ENCODE measurements at places on chromosomes 12 and 14.

GRCh38 chr12:92608151-92609091 lies 94.4 kb upstream of the PLEKHG7 start:
- DNase-seq, result no peak

- DNase-seq, result no peak
Observed at GRCh38 chr12:100145643-100146042, 3.0 kb upstream of the BLTP3B start.

GRCh38 chr14:106347890-106348755 lies 821.7 kb downstream of the TMEM121 start:
- DNase-seq, result no peak

- DNase-seq, result no peak
Observed at GRCh38 chr12:11893998-11894397, 176.7 kb upstream of the BCL2L14 start.

GRCh38 chr14:65962952-65963351 lies 523.2 kb upstream of the CCDC196 start:
- no peak for DNase-seq

GRCh38 chr14:99808515-99808914 lies 15.3 kb downstream of the EML1 start:
- no peak for DNase-seq

- DNase-seq, result no peak
Observed at GRCh38 chr12:75812271-75813018, 219.1 kb downstream of the PHLDA1 start.

GRCh38 chr14:100102156-100102785 lies 37.0 kb downstream of the EVL start:
- no peak for DNase-seq

- DNase-seq, result no peak
Observed at GRCh38 chr12:74286254-74286653, 251.4 kb upstream of the ATXN7L3B start.

GRCh38 chr14:76770521-76771436 lies 9.5 kb downstream of the VASH1 start:
- DNase-seq, result no peak

- DNase-seq, result no peak
Observed at GRCh38 chr12:116515684-116516083, 43.5 kb upstream of the MAP1LC3B2 start.

- DNase-seq, result no peak
Observed at GRCh38 chr14:20469890-20470602, 840 bp downstream of the PNP start.

- no peak for DNase-seq
Observed at GRCh38 chr14:74426202-74426582, at the start of gene SYNDIG1L. SYNDIG1L (minus strand) TSS chr14:74426210; CDS start chr14:74409744, 16,466 bp downstream.

GRCh38 chr12:11959117-11959823 lies 111.5 kb upstream of the BCL2L14 start:
- DNase-seq, result no peak

DNA sequence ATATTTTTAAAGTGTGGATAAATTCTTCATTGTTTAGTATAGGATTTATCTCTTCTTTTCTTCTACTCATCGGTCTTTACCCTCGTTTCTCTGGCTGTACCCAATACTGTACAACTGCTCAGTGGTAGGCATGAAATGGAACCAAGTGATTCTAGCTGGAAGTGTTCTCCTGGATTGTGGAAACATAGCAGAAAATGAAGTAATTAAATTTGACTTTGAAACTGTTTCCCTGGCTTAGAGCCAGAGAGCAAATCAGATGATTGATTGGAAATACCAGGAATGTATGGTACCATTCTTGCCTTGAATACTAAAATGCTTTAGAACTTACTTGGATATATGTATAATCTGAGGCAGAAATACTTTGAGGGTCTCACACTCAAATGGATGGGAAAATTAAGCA lies 292.3 kb downstream of the ERC1 start:
- DNase-seq, result no peak

- no peak for DNase-seq
Observed at GRCh38 chr12:2967651-2968050, 8.5 kb downstream of the TEAD4 start.

GRCh38 chr14:35197015-35197414 lies 74.7 kb downstream of the PRORP start:
- no peak for DNase-seq

GRCh38 chr14:73500360-73500759 lies 9.6 kb downstream of the RIOX1 start:
- no peak for DNase-seq

DNA sequence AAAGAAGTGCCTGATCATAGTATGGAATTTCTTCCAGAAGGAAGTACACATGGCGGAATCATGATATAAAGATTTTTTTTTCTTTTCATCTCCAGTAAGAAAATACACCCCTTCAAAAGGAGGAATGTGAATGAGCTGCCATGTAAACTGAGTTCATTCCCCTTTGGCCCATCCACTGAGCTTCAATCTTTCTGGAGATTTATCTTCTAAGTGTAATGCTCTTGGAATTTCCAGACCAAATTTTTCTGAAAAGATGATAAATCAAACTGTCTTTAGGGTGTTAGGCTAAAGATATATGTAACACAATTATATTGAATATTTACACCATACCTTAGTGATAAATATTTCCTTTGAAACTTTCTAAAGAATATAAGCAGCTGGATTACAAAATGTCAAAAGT lies 5.2 kb downstream of the DCN start:
- DNase-seq, result no peak

- DNase-seq, result peak; percentile 5
Observed at GRCh38 chr12:99444859-99445316, 202.7 kb upstream of the GARIN6 start.

GRCh38 chr12:28601570-28602058 lies 411.4 kb downstream of the CCDC91 start:
- DNase-seq, result no peak

GRCh38 chr14:24713404-24713803 lies 79.4 kb upstream of the GZMB start:
- no peak for DNase-seq

GRCh38 chr12:63934936-63935335 lies 90.4 kb downstream of the SRGAP1 start:
- no peak for DNase-seq

DNA sequence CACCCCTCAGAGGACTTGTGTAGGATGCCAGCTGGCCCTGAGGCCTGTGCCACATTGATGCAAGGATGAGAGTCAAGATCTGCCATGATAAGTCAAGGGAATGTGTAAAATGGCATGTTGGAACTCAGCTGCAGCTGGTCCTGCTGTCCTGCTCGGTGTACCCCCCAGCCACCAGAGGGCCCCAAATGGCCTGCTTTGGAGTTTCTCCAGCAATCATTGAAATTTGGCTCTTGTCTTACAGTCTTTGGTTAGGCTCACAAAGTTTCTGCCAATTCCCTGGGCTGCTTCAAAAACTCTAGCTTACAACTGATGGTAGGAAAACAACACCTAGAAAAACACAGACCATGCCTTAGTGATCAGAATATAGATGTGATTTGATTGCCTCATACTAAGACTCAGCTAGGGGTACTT lies 76.8 kb downstream of the HSD17B6 start:
- no peak for DNase-seq

DNA sequence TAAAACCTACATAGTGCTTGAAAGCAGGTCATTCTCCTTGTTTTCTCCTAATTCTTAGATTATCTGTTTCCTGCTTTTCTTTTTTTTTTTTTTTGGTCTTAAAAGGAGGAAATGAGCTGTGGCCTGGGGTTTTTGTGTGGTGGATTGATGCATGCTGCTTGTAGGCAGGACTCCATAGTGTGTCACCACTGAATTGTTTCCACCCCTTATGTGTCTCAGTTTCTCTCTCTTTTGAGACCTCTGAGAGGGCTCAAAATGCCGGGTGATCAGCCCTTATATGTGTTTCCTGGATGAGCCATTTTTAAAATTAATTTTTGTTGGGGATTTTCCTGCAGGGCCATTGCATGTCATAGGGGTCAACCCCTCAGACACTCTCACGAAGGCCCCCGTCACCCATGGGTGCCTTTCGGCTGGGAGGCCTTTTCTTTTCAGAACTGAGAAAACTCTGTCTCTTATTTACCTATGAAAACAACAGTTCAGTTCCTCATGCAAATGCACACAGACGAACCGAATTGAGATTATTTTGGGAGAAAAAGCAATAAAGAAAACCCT lies 32.0 kb upstream of the LRRK2 start:
- DNase-seq, result no peak

DNA sequence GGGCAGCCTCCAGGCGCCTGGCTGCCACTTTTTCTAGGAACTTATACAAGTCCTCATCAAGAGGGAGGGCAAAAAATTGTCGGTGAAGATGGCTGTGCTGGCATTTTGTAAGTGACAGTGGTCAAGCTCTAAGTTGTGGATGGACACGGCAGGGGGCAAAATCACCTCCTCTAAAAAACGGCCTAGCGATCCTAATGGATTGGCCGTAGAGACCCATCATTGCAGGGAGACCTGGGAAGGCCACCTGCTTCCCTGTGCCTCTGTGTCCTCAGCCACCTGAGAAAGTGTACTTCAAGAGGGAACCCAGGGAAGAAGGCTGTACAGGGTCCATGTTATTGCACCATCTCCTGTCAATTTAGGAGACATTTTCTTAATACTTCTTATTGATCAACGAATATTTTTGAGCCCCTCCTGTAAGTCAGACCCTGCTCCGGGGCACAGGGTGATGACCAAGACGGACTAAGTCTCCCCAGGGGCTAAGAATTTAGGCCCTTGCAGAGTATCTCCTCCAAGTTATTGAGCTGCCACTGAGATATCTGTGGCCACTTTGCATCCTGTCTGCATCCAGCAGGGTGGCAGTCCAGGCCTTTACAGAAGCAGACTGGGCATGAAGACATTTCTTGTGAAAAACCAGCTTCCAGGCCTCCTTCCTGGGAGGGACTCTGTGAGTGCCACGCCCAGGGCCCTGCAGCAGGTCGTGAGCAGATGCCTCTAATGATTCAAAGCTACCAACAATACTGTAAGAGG lies 40.5 kb downstream of the PSMA6 start:
- DNase-seq, result peak; percentile 25

DNA sequence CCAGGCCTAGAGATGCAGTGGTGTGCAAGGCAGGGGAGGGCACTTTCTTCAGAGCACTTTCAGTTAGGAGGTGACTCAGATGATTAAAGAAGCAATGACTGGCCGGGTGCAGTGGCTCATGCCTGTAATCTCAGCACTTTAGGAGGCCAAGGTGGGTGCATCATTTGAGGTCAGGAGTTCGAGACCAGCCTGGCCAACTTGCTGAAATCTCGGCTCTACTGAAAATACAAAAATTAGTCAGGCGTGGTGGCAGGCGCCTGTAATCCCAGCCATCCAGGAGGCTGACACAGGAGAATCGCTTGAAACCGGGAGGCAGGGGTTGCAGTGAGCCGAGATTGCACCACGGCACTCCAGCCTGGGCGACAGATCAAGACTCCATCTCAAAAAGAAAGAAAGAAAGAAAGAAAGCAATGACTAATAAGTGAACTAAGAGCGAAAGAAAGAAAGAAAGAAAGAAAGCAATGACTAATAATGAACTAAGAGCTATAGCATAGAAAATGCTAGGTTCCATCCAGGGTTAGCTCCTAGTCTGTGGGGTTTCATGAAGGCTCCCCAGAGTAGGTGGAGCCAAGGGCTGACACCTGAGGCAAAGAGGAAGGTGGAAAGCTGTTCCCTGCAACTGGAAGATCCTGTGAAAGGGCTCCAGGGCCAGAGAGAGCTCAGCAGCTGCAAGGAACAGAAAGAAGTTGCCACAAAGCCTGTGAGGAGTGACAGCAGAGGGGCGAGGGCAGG lies 334.5 kb downstream of the CACNA1C start:
- no peak for DNase-seq

- no peak for DNase-seq
Observed at GRCh38 chr12:40223646-40224045, 1.2 kb upstream of the LRRK2 start.

DNA sequence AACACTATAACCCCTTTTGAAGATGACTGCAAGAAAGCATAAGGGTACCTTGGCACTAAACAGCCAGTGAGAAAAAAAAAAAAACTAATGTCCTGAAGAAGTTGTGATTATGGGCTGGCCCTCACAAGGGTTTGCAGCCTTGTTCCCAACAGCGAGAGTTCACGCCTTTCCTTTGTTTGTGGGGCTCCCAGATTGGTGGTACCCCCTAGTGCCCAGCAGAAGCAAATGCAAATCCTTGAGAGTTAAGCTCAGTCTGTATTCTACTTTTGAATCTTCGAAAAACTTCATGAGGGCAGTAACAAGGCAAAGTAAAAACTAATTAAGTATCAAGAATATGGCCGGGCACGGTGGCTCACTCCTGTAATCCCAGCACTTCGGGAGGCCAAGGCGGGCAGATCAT lies 238.9 kb upstream of the LMO3 start:
- DNase-seq, result no peak

DNA sequence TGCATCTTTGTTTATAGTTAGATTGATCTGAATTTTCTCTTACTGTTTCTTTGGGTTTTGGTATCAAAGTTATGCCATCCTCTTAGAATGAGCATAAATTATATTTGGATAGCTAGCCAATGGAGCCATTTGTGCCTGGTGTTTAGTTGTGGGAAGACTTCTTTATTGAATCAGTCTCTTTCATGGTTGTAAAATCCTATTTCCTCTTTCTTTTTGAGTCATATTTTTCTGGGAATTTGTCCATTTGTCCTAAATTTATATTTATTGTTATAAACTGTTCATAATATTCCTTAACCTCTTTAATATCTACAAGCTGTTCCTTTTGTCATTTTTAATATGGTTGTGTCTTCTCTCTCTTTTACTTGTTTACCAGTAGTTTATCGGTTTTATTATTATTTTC lies 462.5 kb downstream of the AEBP2 start:
- no peak for DNase-seq

DNA sequence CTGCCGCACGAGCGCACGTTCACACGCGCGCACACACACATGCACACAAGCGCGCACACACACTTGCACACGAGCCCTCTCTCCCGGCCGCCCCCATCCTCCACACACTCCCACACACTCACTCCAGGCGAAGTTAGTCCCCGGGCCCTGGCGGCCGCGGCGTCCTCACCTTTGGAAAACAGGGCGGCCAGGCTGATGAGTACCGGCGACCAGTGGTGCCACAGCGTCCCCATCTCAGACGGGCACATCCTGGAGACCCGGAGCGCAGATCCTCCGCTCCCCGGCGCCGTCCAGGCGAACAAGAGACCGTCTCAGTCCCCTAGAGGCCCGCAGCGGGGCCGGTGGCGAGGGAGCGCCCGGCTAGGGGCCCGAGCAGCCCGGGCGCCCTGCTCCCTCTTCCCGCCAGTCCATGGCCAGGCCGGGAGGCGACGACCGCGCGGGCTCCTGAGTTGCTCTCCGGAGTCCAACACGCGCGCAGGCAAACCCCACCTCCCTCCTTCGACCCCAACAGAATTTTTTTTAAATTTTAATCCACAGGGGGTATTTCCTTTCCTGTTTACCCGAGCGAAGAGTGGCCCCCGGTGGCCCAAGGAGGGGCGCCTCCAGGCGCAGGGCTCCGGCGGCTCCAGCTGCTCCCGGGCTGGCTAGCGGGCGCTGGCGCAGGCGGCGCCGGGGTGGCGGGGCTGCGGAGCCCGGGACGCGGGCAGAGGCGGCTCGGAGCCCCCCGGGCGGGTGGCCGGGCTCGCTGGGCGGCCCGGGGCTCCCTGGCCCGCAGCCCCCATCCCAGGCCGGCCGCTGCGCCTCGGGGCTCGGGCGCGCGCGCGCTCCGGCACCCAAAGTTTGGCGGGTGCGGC lies 506 bp downstream of the TMEM132D start:
- DNase-seq, result no peak

GRCh38 chr12:96371790-96372699 lies 28.2 kb downstream of the CDK17 start:
- DNase-seq, result no peak

GRCh38 chr12:89884952-89885351 lies 176.3 kb upstream of the ATP2B1 start:
- no peak for DNase-seq

- no peak for DNase-seq
Observed at GRCh38 chr14:102646615-102647014, 54.2 kb downstream of the RCOR1 start.

Measured in keratinocyte (primary cell).